ENCODE measurements at places on chromosomes 5 and 9.

- DNase-seq: no peak
Observed at GRCh38 chr5:165617491-165617890, 2112.1 kb downstream of the MAT2B start.

- no peak for DNase-seq
Observed at GRCh38 chr9:93380410-93381060, 71.0 kb upstream of the FAM120A start.

- no peak for DNase-seq
Observed at GRCh38 chr5:77569409-77569808, 69.1 kb downstream of the OTP start.

GRCh38 chr9:8531826-8532415 is 732.3 kb upstream of the DMAC1 start:
- DNase-seq: no peak

- DNase-seq: no peak
Observed at GRCh38 chr9:35686222-35687203, 3.2 kb downstream of the TPM2 start.

DNA sequence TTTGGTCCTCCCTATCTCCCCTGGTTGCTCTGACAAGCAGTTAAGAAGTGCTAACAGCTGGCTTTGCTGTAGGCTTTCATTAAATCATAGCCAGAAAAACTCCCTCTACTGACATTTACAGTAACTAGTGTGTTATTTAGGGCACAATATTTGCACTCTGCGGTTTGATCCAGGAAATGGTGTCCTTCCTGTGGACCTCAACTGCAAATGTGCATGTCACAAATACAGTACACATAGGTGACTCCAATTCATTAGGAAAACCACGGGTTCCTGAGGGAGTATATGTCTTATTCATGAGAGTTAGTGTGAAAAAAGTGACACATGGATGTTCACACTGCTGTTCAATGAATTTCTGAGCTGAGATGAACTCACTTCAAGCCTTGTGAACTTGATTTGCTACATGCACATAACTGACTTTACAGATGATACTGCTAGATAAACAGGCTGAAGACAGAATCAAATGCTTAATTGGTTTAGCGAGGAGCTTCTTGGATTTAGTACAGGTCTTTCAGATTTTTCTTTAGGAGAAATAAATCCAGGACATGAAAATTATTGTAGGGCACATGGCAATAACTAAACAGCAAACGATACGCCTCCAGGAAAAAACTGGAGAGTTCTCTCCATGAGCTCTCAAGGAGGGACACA is 281.5 kb downstream of the EFNA5 start:
- no peak for DNase-seq

GRCh38 chr5:149765932-149766331 is 35.8 kb downstream of the PPARGC1B start:
- no peak for DNase-seq

DNA sequence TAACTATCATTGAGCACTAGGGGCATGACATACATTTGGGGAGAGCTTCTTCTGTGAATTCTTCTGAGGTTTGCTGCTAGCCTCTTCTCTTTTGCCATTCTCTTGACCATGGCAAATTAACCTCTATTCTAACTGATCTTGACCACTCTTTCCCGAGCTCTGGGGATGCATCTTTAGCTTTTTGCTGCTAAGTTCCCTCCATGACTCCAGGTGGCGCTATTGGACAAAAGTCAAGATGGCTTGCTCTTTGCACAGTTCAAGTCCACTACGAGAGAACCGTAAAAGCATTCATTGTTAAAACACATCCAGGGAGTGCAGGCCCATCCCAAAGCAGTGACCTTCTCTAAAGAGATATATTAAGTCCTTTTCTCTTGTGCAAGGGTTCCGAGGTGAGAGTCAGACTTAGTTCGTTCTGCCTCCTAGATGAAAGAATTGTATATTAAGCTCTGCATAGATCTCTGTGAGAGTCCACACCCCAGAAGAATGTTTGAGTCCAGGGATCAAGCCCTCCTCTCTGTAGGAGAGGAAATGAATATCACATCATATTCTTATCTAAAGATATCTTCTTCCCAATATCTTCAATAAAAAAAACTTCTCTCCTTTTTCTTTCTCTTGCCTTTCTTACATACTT is 1152.9 kb upstream of the CDH6 start:
- no peak for DNase-seq

DNA sequence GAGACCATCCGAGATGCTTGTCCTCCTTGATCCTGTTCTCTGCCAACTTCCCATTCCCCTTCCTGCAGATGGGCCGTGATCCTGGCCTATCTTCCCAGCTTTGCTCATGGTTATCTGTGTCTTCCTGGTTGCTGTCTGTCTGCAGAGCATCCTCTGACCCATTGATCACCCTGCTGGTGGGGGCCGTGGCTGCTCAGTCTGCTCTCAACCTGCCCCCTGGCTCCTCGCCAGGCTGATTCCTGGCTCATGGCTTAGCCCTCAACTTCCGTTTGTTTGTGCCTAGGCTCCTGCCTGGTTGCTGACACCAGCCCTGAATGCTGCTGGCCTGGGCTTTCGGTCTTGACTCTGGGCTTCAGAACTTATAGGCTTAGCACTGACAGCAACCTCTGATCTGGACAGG is 67.1 kb upstream of the SMIM15 start:
- DNase-seq: no peak

DNA sequence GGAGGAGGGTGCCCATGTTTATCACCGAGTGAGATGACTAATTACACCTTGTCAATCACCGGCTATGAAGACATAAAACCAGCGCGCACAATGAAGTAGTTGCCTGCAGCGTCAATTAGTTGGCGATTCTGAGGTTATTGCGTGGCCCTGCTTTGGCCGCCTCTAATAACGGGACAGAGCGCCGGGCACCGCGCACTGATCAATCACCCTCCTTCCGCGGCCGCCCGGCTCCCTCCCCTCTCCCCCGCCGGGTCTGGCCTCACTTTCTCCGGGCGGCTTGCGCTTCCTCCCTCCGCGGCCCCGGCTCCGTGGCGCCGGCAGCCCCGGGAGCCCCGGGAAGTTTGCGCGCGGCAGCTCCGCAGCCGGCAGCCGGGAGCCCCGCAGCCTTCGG is 3.3 kb upstream of the LHX2 start:
- no peak for DNase-seq

- no peak for DNase-seq
Observed at GRCh38 chr9:95845751-95846150, 29.7 kb upstream of the ERCC6L2 start.

DNA sequence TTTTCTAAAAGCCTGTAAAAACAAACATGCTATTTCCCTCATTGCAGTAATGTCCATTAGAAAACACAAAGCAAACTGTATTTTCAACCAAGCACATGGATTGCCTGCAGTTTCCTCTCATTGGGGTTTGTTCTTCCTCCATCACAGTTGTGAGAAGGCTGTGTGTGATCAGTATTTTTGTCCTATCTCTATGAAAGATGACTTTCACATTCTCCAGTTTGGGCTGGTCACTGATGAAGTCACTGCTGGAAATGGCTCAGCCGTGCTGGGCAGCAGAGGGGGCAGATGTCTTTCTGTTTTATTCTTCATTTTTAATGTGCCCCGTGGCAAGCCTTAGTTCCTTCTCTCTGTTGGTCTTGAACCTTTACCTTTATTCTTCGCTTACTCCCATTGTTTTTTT is 288.9 kb upstream of the MPDZ start:
- DNase-seq: no peak

- no peak for DNase-seq
Observed at GRCh38 chr5:179832039-179832745, 11.5 kb downstream of the SQSTM1 start.

GRCh38 chr9:73093740-73094379 is 57.8 kb upstream of the ANXA1 start:
- no peak for DNase-seq

DNA sequence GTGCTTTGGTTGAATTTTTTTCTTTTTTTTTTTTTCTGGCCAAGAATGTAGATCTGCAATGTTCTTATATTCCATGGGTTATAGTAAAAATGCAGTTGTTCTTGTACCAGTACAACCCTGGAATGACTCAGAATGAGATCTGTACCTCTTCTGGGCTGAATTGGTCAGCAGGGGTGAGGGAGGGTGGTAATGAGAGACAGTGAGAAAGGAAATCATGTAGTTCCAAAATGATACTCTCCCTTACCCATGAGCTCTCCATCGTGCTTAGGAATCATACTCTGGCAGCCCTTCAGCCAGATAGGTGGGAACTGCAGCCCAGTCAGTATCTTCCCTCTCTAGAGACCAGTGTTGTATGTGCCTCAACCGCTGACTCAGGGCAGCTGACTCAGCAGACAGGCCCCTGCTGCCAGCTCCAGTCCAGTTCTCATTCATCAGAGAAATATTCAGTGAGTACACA is 2.1 kb upstream of the GLIS3 start:
- no peak for DNase-seq

- no peak for DNase-seq
Observed at GRCh38 chr5:15538516-15538915, 38.5 kb downstream of the FBXL7 start.

Data from T-helper 9 cell (primary cell).